ENCODE measurements at places on chromosomes 7 and 10.

- no peak for DNase-seq
Measured at GRCh38 chr7:128743112-128743772, 4.1 kb downstream of the CALU start.

DNA sequence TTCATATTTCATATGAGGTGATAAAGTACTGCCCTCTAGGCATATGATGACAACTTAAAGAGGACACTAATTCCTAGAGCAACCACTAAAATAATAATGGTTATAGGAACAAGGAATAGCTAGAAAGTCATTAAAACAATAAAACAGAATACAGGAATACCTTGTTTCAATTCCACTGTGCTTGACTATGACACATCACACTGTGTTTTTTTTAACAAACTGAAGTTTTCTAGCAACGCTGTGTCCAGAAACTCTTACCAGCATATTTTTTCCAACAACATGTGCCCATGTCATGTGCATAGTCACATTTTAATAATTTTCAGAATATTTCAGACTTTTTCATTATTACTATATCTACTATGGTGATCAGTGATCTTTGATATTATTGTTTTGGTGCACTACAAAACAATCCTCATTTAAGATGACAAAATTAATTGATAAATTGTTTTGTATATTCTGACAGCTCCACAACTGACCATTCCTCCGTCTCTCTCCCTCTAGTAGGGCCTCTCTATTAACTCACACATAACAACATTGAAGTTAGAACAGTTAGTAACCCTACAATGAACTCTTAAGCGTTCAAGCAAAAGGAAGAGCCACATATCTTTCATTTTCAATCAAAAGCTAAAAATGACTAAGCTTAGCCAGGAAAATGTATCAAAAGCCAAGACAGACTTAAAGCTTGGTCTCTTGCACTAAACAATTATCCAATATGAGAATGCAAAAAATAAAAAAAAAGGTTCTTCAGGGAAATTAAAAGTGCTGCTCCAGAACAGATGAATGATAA is 85.8 kb downstream of the SNX13 start:
- DNase-seq, result no peak

- DNase-seq, result no peak
Measured at GRCh38 chr10:51846856-51847506, 147.6 kb upstream of the CSTF2T start.

DNA sequence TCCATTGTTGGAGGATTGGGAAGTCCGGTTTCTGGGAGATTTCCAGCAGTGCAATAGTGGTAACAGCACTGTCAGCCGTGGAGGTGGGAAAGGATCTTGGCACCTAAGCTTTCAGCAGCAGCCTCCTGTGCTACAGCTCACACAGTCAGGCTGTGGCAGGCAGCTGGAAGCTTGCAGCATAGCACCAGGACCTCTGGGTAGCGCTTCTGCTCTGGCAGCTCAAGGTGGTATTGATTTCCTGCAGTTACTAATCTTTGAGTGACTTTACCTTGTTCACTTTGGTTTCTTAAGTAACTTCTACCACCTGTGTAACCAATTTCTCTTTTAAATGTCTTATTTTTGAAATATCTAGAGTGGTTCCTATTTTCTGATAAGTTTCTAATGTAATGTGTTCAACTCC is 130.5 kb downstream of the LHFPL3 start:
- DNase-seq, result no peak

GRCh38 chr7:158868764-158869410 is 12.5 kb downstream of the DYNC2I1 start:
- no peak for DNase-seq

DNA sequence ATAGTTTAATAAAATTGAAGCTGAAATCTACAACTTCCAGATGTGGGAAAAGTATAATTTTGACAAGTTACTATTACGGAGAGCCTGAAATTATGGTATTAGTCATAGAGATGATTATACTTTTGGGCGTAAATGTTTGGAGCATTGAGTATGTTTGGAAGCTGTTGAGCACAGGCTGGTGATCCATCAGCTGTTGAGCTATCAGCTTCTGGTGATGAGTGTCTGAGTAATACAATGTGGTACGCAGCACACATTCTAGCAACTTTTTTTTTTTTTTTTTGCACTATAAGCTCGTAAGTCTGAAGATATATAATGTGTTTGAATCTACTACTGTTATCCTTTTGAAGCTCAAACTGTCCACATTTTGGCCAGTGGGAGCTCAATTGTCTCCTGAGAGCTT is 123.4 kb downstream of the ATE1 start:
- DNase-seq, result no peak

Measured in activated naive CD4-positive, alpha-beta T cell (primary cell).